ENCODE measurements at places on chromosomes 7 and 10.

GRCh38 chr7:101936223-101936610, 118.8 kb downstream of the CUX1 start:
- DNase-seq = no peak

DNA sequence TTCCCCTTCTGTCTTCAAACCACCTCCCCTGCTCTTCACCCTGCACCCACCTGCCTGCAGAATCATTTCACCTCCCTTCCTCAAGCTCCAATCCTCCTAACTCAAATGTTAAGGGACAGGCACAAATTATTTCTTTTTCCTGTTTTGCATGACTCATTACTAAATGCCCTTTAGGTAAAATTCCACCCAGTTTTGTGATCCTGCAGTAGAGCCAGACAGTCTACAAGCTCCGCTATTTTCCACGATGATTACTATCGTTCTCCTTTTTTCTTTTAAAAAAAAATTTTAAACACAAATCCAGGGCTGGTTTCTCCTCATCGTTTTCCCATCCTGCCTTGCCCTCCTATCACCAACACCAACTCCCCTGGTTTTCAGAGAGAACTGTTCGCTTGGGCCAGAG, 186.8 kb upstream of the YAE1 start:
- DNase-seq = no peak

GRCh38 chr7:22393913-22394729, 37.2 kb upstream of the RAPGEF5 start:
- DNase-seq = no peak

- DNase-seq = no peak
Observed at GRCh38 chr7:46900312-46901263, 681.3 kb downstream of the TNS3 start.

DNA sequence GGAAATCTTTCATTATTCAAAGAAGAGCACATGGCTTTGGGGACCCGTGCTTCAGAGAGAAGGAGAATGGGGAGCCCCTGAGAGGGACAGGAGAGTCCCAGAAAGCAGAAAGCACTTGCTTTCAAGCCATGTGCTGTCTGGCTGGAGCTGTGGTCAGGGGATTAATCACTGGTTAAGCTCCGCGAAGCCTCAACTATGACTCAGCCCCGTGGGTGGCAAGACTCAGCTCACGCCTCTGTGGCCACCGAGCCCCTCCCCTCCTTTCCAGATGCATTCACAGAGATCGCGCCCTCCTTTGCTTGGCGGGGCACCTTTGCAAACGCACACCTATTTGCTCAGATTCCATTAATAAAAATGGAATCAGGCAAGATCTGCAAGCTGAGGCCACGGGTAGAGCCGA, 202.9 kb upstream of the TCERG1L start:
- no peak for DNase-seq
